Stomach (tissue), 19 donors: ENCODE measurements at places on chromosomes 3 and 15. TPM values are rescaled to one million over a fixed set of nuclear protein-coding genes. Genes with fewer than 3 reads are reported as not detected.

GRCh38 chr3:48247401-48247811, 6.5 kb downstream of the ZNF589 start:
- DNase-seq = no peak

GRCh38 chr15:83444936-83445335, 2.2 kb upstream of the SH3GL3 start:
- DNase-seq = no peak

GRCh38 chr15:78024883-78025282, 52.6 kb downstream of the TBC1D2B start:
- DNase-seq = no peak

Gene PAQR9
- total RNA-seq = not detected

DNA sequence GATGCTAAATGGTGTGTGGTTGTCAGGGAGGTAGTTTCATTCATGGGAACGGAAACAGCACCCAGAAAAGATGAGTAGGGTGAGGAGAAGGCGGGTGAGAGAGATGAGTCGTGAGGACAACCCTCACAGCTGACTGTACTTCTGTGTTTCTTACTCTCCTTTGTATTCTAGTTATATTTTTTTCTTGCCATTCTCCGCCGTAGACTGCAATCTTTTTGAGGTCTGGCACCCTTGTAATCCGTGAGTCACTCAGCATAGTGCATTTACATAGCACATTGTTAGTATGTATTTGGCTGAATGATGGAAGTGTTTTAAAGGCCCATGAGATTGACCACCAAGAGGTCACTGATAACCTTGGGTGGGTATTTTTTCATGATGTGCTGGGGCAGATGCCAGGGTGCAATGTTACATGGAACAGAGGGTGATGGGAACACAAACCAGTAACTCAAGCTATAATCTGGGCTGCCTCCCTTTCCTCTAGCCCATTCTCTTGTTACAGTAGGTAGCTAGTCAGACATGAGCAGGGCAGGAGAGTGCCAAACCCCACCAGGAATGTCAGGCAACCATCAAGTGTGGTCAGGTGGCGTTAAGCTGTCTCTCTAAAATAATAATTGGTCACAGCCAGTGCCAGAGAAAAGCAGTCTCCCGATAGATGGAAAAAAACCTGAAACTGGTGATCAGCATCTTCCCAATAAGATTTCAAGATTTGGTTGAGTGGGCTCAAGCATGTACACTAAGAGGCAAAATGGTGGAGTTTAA, 18.8 kb upstream of the DGKG start:
- DNase-seq = no peak

DNA sequence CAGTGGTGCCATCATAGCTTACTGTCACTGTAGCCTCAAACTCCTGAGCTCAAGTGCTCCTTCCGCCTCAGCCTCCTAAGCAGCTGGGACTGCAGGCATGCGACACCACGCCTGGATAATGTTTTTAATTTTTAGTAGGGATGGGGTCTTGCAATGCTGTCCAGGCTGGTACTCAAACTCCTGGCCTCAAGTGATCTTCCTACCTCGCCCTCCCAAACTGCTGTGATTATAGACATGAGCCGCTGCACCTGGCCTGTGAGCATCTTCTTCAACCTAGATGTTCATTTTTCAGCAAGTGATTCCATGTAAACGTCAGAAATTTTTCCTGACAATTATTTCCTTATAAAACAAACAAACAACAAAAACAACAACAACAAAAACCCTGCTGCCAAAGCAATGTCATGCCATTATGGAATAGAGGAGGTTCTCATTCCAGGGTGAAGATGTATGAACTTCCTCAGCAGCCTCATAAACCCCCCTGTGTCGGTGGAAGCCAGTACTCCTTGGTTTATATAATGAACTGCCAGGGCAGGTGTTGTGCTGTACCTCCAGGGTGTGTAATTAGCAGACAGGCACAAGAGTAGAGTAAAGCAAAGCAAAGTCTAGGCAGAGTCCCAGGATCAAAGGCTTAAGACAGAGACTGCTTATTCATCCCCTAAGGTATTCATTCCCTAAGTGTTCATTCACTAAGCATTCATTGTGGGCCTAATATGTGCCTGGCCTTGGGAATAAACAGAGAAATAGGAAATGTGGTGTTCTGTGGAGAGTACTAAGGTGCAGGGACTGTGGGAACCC, 44.6 kb downstream of the NR2C2 start:
- no peak for DNase-seq

DNA sequence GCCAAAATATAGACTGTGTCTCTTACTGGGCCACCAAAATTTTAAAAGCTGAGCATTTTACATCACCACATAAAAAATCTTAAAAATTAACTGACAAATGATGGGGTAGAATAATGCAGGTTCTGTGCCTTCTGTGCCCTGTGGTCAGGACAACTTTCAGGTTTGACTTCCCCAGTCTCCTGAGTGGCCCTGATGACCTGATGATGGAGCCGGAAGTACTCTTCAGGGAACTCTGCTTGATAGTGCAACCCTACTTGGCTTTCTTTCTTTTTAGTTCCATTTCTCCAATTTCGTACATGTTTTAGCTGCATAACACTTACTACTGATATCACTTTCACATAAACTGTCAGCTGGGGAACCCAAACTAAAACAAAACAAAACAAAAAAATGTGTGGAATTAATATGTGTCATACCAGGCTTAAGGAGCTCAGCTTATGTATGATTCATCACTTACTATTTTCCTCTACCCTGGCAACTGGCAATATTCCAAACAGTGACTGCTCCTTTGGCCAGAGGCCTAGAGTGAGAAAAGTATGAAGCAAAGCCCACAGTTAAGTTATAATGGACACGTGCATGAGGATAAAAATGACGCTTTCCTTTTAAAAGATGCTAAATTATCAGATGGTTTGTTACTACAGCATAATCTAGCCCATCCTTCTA, 194.3 kb downstream of the BCHE start:
- DNase-seq = peak; percentile 90

DNA sequence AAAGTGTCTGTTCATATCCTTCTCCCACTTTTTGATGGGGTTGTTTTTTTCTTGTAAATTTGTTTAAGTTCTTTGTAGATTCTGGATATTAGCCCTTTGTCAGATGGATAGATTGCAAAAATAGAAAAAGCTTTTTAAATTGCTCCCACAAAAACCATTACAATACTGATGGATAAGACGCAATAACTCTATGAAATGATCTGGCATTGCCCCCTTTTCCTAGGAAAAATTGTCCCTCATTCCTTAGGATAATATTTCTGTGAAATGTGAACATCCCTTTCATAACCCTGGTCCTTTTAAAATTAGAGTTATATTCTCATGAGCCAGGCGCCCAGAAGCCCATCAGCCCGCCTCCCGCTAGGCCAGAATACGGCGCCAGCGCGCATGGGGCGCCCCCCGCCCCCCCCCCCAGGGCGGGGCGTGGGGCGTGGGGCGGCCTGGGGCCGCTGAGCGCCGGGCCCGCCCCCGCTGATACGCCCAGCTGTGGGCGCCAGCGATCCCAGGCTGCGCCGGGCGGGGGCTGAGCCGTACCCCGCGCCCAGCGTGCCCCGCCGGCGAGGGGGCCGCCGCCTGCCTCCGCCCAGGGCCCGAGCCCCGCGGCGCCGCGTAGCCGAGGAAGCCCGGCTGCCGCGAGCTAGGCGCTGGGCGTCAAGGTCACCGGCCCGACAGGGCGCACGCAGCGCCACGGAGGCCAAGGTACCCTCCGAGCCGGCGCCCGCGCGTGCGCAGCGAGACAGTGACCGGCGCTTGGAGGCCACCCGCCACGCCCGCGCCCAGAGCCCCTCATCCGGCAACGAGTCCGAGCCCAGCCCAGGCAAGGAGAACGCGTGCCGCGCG, 11.1 kb upstream of the ROPN1B start:
- DNase-seq = no peak

- DNase-seq = no peak
Observed at GRCh38 chr15:48696627-48697312, 51.3 kb upstream of the FBN1 start.

DNA sequence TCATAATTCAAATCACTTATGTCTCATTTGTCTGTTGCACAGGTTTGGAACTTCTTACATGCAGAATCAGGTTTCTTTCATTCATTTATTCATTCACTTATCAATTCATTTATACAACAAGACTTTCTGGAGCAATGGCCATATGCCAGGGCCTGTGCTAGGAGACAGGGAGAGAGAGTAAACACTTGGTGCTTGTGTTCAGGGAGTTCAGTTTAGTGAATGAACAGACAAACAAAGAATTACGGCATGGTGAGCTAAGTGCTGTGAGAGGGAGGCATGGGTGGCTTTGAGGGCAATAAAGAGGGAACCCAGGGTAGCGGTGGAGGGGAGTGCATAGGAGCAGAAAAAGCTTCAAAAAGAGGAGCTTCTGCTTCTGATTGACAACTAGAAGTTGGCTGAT, 8.5 kb upstream of the IREB2 start:
- DNase-seq = peak; percentile 73

Gene TLR9
- total RNA-seq = not detected

Gene GTPBP8
- 11.2 TPM for total RNA-seq

GRCh38 chr3:95394286-95394685, 1331.4 kb downstream of the NSUN3 start:
- DNase-seq = no peak

- no peak for DNase-seq
Observed at GRCh38 chr15:57393061-57393460, 16.8 kb downstream of the CGNL1 start.

- DNase-seq = no peak
Observed at GRCh38 chr15:70777170-70777926, 14.0 kb upstream of the UACA start.

Gene SLC38A3
- 3.1 TPM for total RNA-seq

GRCh38 chr15:29854413-29854812, 32.1 kb upstream of the TJP1 start:
- DNase-seq = no peak

GRCh38 chr3:12394569-12395271, 89.6 kb upstream of the TSEN2 start:
- DNase-seq = no peak

Gene USP19
- 77.2 TPM for total RNA-seq

DNA sequence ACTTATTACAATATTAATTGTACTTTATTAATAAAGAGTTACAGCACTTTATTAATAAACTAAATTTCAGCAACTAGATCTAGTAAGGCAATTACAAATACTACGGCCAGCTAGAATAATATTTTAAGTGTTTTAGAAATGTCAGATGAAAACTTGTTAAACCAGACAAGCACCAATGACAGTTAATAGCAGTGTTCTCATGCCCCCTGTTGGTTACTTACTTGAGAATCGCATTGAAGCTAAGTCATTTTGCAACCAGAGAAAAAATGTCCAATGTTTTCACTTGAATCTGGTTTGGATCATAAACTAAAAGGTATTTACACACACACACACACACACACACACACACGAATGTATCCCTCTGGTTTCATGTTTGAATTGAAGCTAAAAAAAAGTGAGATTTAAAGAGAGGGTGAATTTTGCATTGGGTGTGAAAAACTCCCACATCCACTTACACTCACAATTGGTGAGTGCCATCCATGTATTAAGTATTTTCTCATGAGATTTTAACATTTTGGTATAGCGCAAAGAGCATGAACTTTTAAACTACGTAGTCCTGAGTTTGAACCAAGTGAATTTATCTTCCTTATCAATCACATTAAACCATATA, 347.7 kb downstream of the ZBBX start:
- DNase-seq = no peak

DNA sequence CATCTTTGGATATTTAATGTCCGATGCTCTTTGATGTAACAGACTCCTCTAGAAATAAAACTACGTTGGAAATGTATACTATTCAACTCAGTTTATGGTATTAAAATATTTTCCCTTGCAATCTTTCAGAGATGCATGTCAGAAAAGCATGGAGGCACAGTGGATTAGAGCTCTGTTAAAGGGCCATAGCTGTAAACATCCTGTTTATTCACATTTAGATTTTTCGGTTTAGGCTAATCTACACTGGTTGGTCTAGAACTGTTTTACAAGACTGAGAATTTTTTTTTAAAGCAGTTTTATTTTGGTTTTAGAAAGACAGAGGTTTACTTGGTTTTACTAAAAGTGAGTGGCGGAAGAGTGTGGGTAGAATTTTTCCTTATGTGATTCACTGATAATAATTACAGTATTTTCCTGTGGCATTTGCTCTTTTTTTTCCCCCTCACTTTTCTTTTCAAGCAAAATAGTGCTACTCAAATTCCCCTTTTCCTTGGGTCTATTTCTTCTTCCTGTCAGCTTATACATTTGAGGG, 132.1 kb downstream of the IL1RAP start:
- no peak for DNase-seq

GRCh38 chr15:81596159-81596865, 222.3 kb upstream of the TMC3 start:
- DNase-seq = no peak

DNA sequence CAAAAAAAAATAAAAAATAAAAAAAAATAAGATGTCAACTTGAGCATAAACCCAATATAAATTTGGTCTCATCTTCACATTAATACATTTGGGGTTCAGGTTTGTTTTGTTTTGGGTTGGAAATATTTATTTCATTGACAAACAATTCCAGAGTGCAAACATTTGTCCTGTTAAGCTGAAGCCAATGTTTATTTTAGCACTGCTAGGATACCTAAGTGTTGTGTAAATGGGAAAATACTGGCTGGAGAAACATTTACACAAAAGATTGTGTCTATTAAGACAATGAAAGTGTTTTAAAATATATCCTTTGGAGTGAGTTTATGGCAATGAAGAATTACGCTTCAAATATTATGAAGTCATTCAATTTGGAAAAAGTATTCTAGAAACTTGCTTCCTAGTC, 91.1 kb downstream of the MEIS2 start:
- no peak for DNase-seq

DNA sequence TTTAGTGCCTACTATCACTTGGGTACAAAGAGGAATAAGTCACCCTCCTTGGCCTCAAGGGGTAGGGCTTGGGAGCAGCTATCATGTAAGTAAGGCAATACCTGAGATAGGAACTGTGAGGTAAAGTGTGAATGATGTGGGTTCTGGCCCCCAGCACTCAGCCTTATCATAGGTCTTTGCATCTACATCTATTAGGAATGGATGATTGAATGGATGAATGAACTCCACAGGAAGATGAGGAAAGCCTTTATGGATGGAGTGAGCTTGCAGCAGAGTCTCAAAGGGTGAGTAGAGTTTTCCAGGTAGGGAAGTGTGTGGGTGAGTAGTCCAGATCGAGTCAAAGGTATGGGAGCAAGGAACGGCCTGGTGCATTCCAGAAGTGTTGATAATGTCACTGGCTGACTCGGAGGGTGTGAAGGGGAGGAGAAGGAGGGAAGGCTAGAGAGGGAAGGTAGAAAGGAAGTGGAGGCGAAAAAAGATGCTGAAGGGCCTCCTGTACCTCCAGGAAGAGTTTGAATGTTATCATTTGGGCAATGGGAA, 13.1 kb upstream of the ABHD2 start:
- DNase-seq = no peak

DNA sequence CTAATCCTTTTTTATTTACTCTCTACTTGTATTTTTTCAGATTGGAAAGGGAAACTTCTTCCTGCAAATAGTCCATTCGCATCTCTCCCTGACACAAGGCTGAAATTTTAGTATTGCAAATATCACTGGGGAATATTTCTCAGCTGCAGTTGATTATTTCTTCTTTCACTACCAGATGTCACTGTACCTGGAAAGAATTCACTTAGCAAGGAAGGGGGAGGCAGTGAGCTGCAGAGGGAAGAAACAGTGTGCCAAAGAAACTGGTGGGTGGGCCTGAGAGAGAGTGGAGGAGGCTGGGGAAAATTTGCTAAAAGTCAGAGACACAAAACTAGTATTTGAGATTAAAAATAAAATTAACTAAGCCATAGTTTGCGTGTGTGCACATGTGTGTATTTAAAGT, 142.3 kb upstream of the STT3B start:
- no peak for DNase-seq
